ENCODE measurements at places on chromosomes 16 and 17. TPM values are rescaled to one million over a fixed set of nuclear protein-coding genes. Genes with fewer than 3 reads are reported as not detected.

The KRTAP9-2 gene
- total RNA-seq, result not detected

The MT3 gene
- total RNA-seq, result 0.40 TPM

The RHOT1 gene
- 26.0 TPM for total RNA-seq

The CCT6B gene
- total RNA-seq, result 0.37 TPM

The CACNA1G gene
- 3.8 TPM for total RNA-seq

The MYH10 gene
- 21.3 TPM for total RNA-seq

The KRT20 gene
- 0.22 TPM for total RNA-seq

The SLC16A6 gene
- 0.30 TPM for total RNA-seq

The SLC25A19 gene
- total RNA-seq, result 18.2 TPM

The CCL4 gene
- not detected for total RNA-seq

The ZNF19 gene
- total RNA-seq, result 3.9 TPM

The DBNDD1 gene
- 56.9 TPM for total RNA-seq

The DHX40 gene
- total RNA-seq, result 39.4 TPM

The KRTAP17-1 gene
- total RNA-seq, result not detected

The SPATA22 gene
- total RNA-seq, result not detected

The AKTIP gene
- 21.3 TPM for total RNA-seq

The RNF157 gene
- total RNA-seq, result 8.0 TPM

The ACSM2A gene
- not detected for total RNA-seq

Measured in A549 treated with RU486 at 1 μM for 4 hours (cell line).